AML-193 (cell line): ENCODE measurements at places on chromosomes 2 and 18.

DNA sequence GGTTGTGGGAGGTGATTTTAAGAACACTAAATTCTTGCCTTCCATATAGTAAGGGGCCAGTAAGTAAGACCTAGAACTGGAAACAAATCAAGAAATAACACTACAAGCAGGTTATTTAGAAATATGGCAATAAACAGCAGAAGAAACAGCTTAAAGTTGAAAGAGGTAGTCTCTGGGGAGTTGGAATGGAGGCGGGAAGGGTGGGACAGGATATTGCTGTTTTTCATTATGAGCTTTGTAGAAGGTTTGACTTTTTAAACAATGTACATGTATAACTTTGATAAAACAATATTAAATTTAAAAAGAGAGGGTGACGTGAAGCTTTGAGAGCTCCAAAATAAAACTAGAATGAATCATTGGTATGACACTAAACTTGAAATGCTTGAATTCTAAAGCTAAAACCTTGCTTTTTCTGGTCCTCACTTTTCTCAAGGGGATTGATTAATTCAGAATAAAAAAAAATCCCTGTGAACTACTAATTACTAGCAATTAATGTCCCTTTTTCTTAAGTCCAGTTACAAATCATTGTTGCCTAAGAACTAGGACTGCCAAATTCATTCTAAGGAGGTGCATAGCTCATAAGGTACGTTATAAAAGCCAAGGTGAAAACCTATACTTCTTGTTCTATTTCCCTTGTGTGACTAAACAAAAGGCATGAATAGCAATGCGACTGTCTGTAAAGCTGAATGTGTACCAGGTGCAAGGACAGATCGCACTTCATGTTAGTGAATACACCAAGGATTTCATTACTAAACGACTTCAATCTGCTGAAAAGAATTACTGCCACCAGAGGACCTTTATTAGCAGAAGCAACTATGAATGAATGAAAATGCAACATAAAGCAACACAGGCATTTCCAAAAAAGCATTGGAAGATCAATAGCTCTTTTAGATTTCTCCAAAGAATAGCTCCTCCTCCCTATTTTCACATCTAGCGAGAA, 177.5 kb downstream of the RBM43 start:
- DNase-seq, result no peak

- DNase-seq, result no peak
Measured at GRCh38 chr2:128008074-128008672, 19.7 kb downstream of the SAP130 start.

DNA sequence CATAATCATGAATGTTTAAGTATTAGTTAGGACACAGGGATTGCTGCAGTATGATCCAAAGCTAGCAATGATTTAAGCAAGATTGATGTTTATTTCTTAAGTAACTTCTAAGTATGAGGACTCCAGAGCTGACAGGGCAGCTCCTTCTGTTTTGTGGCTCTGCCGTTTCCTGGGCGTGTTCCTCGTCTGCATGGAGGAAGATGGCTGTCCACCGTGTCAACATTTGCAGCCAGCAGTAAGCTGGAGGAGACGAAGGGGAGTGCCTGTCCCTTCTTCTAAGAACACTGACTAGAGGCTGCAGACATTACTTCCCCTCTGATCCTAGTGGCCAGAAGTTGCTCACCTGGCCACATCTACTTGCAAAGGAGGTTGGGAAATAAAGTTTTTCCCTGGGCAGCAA, 144.1 kb downstream of the MYO1B start:
- no peak for DNase-seq

DNA sequence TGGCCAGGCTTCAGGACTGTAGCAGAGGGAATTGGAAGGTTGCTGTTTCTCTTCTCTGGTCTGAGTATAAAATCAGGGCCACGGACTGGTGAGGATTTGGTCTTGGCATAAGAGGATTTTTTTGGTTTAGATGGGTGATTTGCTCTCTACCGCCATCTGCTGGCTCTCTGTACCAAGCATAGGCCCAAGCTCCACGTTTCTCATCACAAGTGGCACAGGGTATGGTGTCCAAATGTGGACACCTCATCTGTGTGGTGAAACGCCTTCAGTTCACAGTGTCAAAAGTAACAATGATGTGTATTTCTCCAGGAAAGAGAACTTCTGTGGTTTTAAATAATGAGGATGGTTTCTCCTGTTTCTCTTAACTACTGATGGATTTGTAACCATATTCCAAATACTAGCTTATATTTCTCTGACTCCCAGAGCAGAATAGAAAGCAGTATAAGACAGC, 115.1 kb downstream of the EML6 start:
- DNase-seq, result peak; percentile 56

DNA sequence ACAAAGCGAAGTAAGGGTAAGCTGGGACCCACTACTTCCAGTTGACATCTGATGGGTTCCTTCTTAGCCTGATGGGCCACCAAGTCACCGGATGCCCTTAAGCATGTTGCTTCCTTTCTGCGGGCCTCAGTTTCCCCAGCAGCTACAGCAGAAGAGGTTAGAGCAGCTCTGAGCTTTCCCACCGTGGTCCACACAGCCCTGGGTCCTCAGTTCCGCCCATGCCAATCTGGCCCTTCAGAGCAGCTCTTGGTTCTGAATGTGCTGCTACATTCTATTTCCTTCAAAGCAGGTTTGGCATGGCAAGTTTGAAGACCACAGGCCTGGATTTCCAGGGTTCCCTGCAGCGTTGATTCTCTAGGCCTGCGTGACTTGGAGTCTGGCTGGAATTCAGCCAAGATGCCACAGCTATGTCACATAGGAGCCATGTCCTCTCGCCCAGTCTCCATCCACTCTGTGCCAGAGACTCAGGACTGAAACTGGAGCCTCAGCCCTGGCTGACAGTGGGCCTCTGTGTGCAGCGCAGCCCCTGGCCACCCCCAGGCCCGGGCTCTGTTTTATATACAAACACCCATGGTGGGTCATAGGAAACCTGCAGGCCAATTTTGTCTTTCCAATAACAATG, 79.6 kb downstream of the TFCP2L1 start:
- DNase-seq, result no peak

- no peak for DNase-seq
Measured at GRCh38 chr2:178707476-178707875, 99.7 kb downstream of the TTN start.

DNA sequence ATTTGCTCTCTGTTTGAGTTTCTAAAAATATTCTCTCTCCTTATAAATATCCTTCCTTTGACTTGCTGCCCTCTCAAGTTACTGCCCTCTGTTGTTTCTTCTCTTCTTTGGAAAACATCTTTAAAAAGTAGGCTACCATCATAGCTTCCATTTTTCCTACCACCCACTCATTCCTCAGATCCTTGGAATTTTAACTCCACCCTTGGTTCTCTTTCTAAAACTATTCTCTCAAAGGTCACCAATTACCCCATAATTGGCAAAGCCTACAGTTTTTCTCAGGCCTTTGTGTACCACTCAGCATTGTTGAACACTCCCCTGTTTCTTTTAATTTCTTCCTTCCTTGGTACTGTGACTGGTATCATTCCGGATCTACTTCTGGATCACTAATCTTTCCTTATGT, 43.0 kb upstream of the ITGAV start:
- DNase-seq, result no peak

DNA sequence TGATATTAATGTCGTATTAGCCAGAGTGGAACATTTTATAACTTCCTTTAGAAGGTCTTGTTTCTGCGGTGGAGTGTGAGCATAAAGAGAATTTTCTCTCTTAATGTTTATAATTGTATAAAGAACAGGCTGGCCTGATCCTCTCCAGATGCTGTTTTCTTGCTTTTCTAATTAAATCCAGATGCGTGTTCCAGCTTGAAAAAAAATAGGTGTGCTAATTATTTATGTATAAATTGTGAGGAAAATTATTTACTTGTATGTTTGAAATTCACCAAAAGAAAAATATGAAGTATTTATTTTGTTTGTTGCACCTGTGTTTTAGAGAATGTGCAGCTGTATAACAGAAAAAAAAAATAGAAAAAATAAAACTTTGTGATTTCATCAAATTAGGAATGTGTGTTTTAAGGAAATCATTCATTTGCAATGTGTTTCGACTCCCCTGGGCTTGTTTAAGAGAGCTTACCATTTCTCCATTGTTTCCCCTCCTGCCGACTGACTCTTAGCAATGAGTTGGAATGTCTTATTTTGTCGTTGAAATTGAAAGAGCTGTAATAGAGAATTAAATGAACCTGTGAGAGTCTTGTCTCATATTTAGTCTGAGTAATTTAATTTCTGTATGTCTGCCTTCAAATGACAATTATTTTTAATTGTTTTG, 220.1 kb upstream of the NXPH2 start:
- no peak for DNase-seq

GRCh38 chr2:88067598-88067997, at the start of gene SMYD1:
SMYD1 (plus strand) TSS chr2:88067825; CDS start chr2:88067865, 40 bp downstream.
- DNase-seq, result no peak

DNA sequence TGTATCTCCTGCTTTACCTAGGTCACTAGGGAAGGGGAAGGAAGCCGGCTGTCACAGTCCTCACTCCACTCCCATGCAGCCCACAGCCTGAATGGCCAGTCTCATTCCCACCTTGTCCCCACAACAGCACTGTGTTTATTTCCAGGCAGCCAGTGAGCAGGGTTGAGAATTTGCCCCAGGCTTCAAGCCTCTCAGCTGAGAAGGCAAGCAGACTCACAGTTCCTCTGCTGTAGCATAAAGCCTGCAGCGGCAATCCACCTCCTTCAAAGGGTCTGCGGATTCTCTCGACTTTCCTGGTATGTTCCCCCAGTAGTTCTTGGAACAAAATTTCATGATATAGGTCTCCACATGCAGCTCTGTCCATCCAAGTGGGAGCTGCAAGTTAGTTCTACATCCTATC, 262.9 kb upstream of the GULP1 start:
- DNase-seq, result no peak

GRCh38 chr2:84641021-84641420, 124.7 kb downstream of the DNAH6 start:
- DNase-seq, result no peak

DNA sequence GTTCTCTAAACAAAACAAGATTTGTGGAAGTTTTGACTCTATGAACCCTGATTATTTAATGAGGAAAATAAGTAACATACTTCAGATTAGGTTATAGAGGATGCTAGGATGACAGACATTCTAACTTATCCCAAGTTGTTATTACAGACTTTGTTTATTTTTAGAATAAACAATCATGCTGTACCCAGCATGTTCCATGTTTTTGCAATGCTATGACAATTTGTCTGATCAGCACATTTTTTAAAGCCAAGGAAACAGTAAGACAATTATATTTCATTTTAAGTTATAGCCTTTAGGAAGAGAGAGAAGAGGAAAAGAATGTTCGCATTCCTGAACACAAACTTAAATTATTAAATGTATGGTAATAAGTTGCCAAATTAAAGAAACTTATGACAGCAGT, 119.8 kb downstream of the KYNU start:
- DNase-seq, result no peak

GRCh38 chr2:120299561-120299960, 46.4 kb upstream of the INHBB start:
- no peak for DNase-seq

DNA sequence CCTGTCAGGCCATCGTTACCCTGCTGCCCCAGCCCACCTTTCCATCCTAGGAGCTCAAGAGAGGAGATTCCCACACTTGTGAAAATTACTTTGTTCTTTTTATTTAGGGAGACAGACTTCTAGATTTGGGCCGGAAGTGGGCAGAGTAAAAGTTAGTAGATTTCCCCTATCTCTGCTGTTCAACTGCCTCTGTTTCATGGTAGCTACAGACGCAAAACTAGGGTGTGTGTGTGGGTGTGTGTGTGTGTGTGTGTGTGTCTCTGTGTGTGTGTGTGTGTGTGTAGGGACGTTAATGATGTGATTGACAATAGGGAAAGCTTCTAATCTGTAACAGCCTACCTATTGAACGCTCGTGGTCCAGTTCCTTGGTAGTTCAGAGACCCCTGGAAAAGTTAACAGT, 438 bp downstream of the PSMA8 start:
- no peak for DNase-seq

DNA sequence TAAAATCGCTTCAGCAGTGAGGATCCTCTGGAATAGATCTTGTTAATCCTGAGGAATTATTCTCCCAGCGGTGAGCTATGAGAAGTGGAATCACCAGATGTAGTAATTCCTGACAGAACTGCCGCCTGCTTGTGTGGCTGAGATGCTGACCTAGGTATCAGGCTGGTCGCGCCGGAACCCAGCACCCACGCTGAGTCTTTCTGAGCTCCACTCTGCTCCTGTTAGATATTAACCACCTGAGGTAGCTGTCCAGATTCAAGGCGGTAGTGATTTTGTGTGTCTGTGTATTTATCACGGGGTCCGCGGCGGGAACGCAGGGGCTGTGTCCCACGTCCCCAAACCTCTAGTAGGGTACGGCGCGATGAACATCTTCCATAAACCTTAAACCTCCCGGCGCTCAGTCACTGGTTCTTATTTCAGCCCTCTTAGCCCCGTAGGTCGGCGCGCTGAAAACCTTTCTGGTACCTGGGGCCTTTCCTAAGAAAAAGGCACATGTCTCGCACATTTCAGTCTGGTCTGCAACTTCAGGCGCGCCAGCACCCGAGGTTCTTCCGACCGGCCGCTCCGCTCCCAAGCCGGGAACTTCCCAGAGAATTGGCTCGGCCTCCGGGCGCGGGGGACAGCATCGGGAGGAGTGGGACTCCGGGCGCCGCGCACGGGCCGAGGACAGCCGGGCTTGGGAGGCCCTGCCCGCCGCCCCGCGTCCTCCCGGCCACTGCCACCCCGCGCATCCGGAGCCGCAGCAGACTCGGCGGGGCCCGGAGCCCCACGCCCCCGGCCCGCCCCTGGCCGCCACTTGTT, 542 bp upstream of the CNNM3 start:
- no peak for DNase-seq

- DNase-seq, result no peak
Measured at GRCh38 chr2:155030296-155030695, 331.8 kb downstream of the KCNJ3 start.

- no peak for DNase-seq
Measured at GRCh38 chr2:54954705-54955357, 95.4 kb downstream of the RTN4 start.

DNA sequence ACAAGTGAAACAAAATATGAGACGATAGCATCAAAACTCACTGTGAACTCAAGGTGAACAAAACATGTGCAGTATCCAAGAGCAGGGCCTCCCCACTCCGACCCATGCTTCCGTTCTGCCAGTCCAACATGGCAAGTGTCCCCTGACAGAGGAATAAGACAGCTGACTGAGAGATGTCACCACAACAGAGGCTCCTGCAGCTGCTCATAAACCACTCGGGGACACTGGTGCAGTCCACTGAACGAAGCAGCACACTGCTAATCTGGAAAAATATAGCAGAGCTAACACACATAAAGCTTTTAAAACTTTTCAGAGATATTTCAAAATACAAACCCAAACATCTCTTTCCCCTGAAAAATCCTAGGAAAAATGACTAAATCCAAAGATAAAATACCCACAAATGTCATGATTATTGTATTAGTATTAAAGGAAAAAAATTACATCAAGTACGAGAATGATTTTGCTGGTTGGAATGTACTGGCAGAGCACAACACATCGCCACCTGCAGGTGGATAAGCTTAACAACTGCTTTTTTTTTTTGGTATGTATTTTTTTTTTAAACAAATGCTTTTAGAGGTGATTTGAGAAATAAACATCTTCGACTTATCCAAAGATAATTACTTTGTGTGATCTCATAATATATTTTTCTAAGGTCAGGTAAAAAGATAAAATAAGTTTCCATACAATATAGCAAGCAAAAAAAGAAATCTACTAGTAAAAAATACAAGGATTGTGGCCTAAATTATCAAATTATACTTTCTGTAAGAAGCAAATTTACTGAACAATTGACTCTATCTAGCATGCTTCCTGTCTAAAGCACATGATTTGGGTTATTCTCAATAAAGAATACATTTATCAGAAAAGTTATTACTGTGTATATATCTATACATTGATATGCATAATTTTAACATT, 18.6 kb downstream of the THADA start:
- DNase-seq, result peak; percentile 69
